ENCODE measurements at places on chromosomes 6 and 20.

DNA sequence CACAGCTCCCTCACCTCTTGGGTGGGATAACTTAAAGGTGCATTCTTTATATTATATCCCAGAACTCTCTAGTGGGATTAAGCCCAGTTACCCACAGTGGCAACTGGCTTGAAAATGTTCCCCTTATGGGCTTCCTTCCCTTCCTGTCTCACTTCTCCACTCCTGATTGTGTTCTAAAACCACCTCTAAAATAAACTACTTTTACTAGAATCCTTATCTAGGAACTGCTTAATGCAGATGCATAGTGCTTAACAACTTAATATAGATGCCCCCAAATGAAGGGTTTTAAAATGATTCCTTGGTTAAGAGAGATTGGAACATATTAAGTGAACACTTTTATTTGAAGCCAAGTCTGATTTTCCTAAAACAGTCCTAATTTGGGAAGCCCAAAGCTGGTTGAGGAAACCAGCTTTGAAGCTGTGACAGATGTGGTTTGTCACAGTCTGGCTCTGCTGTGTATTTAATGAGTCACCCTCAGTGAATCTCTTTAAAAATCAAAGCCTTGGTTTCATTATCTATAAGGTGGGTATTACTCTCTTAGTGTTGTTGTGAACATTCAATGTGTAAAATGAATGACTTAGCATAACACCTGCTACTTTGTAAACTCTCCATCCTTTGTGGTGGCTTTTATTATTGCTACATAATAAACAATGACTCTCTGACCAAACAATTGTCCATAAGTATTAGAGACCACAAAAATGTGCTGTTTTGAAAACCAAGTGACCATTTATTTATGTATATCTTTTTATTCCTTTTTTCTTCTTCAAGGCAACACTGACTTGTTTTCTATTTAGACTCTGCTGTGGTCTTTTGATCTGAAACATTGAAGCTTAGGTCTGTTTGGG is 24.4 kb downstream of the PLCB1 start:
- no peak for DNase-seq

DNA sequence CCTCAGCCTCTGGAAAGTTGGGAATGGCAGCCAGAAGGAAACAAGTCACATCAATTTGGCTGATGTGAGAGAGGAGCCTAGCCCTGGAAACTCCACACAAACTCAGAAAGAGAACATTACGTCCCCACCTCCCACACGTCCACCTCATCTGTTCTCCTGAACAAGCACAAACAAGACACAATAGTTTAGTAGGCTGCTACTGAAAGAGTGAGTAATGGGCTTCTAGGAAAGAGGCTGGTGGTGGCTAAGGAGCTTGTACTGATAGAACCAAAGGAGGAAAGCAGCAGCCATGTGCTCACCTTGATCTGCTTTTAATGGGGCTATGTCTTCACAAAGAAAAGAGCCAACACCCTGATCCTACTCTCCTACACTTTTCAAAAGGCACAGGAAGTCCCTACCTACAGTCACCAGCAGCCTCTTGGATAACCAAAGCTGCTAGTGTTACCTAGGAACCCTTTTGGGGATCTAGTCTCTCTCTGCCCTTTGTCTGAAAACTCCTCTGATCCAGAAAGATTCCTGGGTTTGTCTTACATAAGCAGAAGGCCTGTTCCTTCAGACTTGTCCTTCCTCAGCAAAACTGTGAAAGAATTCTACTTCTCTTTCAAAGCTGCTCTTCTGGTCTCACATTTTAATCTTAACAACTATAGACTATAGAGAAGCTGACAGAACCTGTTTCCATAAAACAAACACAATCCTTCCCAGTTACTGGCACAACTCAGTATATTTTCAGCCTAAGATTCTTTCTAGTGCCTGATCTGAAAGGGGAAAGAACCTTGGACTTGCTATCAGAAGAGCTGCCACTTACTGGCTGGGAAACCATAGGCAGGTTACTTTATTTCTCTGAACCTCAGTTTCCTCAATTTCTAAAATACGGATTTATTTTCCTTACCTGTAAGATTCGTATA is 3.1 kb downstream of the PLAGL2 start:
- no peak for DNase-seq

- DNase-seq = no peak
Observed at GRCh38 chr6:165876588-165876987, 213.5 kb upstream of the PDE10A start.

DNA sequence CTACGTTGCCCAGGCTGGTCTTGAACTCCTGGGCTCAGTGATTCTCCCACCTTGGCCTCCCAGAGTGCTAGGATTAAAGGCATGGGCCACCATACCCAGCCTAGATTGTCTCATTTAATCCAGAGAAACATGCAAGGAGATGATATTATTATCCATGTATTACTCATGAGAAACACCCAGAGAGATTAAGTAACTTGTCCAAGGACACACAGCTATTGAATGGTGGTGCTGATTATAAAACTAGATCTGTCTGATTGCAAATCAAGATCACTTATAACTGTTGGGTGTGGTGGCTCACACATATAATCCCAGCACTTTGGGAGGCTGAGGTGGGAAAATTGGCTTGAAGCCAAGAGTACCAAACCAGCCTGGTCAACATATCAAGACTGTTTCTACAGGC is 94.4 kb upstream of the ZNF217 start:
- DNase-seq = no peak

- no peak for DNase-seq
Observed at GRCh38 chr6:144912474-144912873, 627.3 kb downstream of the UTRN start.

GRCh38 chr6:67629258-67629657 is 1005.8 kb upstream of the ADGRB3 start:
- DNase-seq = no peak

DNA sequence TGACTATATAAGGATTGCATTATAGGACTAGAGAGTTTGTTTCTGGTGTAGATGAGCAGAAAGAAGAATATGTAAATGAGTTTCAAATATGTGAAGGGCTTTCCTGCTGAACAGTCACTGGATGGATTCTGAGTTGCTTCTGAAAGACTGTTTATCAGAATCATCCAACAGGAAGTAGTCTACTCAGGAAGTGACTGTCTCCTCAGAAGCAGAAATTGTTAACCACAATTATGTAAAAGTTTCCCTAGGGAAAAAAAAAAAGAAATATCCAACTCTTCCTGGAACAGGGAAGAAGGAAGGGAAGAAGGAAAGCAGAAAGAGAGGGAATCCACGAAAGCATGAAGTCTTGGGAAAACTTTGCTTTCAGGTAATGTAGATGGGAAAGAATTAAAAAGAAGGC is 138.9 kb downstream of the TENT5A start:
- peak; percentile 50 for DNase-seq

DNA sequence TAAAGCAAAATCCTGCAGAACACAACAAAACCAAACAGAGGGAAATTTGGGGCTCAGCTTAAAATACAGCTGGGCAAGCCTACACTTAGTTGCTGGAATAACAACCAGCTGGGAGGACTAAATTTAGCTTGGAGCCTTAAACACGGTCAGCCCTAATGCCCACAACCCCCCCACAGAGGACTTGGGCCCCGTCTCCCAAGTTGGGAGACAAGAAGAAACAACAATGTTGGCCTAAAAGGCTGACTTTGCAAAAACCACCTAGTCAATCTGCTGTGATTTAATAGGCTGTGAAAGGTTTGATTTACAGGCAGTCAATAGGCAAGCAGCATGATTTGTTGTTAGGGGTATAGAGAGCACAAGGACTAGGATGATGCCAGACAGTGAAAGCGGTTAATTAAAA is 40.3 kb upstream of the ARMC2 start:
- DNase-seq = no peak

- DNase-seq = no peak
Observed at GRCh38 chr6:163620670-163621330, 206.3 kb downstream of the QKI start.

DNA sequence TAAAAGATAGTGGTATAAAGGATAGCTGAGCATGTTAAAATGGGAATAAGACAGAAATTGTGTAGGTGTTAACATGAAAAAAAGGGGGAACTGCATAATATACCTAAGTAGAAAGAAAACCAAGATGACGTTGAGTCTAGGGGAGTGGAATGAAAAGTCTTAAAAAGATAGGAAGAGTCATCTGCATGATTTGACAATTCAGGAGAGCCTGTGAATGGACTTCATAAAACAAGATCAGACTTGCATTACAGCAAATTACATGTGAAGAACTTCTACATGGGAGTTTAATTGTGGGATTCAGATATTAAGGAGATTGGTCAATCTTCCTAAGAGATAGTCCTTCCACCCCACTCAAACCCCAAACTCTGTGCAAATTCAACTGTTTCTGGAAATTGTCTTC is 85.5 kb downstream of the WASF1 start:
- no peak for DNase-seq

DNA sequence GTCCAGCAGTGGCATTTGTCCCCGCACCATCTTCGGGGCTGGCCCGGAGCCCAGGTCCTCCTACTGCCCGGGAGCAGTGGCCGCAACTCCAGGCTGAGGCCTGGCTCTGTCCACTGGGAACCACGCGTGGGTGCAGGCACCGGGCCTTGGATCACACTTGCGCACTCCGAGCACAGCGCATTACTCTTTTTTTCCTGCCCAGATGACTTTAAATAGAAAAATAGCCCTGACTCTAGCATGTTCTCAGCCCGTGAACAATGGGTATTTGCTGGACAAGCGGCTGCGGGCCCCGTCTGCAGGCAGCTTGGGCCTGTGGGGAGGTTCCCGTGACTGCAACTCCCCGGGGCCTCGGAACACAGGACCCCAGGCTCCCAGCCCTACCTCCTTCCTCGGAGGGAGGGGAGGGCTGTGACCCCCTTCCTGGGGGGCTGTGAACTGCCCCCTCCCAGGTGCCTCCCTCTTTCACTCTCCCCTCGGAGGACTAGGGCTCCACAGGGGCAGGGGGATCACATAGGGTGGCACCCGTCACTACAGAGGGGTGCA is 162.2 kb downstream of the TBXT start:
- peak; percentile 72 for DNase-seq

GRCh38 chr6:75285283-75285639 is 669 bp upstream of the TMEM30A start:
- DNase-seq = no peak

- no peak for DNase-seq
Observed at GRCh38 chr6:138206862-138207261, 11.4 kb downstream of the PBOV1 start.

DNA sequence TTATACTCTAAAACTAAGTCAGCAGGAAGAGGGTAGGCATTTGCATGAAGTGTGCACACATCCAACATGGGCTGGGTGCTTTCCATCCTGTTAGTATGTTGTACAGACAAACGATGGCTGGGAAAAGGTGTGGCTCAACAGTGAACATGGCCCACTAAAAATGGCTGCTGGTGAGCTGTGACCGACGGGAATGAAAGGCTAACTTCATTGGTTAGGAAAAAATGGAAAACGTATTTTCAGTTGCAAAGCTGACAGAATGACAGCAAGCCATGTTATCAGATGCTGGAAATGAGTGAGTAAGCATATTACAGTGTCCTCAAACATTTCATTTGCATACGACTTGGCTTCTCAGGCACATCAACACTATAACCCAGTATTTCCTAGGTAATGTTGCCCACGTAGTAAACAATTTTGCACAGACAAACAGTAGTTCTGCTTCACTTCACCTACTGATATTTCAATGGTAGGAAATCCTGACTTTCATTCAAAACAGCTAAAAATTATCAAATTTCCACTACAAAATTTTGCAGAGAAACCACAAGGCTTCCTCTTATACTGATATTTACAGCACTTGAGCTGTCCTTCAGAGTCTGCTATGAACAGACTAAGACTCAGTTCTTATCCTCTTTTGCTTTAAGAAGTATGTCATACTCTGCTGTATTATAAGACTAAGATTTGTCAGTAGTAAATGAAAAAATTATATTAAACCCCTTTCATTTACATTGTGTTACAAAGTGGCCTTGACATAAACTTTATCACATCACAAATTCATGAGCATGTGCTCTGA is 98.9 kb downstream of the IRF4 start:
- no peak for DNase-seq

DNA sequence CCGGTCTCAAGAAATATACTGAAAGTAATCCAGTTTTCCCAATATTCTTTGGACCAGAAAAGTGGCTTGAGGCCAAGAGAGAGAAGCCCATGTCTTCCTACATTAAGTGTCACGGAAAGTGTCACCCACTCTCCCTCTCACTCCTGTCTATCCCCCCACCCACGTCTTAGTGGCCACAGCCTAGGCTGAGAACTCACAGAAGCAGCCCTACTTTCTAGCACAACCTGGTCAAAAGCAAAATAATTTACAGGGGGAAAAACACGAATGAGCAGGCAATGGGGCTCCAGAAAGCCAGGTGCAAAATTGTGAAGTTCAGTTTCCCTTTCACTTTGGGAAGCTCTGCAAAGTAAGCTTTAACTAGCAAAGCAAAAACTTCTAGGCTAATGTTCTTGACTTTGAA is 118.0 kb downstream of the OPRM1 start:
- no peak for DNase-seq

DNA sequence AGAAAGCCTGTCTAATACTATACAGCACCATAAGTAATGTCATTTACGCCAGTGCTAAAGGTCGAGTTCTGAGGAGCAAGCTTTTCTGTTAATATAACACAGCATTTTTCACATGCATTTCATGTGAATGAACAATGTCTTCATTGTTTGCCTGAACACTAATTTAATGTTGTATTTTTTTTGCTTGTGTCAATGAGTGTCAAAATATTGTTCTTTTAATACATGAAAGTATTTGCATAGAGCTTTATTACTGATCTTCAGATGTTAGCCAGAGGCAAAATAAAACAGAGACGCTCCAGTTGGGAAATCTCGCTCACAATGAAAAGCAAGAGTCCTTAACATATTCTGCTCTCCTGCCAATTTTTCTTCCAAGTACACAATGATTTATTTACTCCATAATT is 151.8 kb downstream of the FOXC1 start:
- DNase-seq = peak; percentile 98

GRCh38 chr6:2509711-2510110 is 241.0 kb downstream of the MYLK4 start:
- no peak for DNase-seq

DNA sequence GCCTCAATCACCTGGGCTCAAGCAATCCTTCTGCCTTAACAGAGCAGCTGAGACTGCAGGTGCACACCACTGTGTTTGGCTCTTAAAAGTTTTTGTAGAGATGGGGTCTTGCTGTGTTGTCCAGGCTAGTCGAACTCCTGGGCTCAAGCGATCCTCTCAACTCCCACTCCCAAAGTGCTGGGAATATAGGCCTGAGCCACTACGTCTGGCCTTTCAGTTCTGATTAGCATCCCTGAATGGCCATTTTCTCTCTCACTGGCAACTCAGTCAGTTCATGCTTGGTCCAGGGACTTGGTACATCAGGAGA is 28.5 kb downstream of the DNMT3B start:
- DNase-seq = no peak

GRCh38 chr6:37648465-37649330 is 49.0 kb downstream of the MDGA1 start:
- no peak for DNase-seq
